ENCODE measurements at places on chromosomes 3 and 15. TPM values are rescaled to one million over a fixed set of nuclear protein-coding genes. Genes with fewer than 3 reads are reported as not detected.

DNA sequence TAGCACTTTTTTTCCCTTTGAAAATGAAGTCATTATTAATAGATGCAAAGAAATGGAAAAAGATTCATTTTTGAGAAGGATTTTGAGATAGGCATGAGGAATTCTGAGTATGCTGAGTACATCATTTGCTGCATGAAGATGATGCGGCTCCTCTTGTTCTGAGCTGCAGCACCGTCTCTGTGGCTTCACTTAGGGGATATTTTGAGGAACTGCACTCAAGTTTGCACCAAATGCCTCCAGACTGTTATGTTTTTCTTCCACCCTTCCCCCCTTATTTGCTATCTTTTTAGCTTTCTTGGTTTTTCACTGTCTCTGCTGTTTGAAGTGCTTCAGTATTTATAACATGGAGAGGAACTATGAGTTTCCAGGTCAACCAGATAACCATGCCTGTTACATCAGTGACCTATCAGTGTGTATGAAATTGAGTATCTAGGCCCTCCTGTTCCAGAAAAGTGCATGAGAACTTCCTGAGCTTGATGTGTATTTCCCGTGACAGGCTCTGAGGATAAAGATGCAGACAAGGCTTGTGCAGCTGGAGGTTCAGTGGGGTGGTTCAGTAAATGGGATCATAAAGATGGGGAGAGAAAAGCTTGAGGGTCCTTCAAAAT, 128.7 kb downstream of the PDCD6IP start:
- no peak for DNase-seq

DNA sequence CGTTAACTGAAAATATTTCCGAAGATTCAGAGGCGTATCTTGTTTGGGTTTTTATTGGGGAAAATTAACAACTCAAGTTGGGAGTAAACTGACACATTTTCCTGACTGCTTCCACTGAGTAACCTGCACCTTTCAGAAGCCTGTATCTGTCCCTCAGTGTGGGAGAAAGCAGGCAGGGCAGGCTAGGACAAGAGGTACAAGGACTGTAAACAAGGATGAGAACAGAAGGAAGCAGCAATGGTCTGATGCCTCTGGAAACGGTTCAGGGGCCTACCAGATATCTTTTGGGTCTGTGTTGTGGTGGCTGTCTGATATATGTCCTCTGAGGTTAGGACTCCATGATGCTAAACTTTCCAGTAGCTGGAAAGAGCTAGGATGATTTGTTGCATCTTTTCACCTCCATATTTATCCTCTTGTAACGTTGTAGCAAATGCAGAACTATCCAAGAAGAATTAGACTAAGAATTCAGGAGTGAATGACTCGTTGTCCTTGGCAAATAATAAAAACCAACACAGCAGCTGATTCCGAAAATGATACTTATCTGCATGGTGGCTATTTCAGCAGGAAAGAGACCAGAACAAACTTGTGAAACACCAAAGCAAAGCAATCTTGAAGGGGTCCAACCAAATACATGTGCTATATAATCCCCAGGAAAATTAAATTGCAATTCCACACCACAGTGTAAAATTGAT, 195.9 kb upstream of the ICE2 start:
- DNase-seq = no peak

Gene SAMMSON
- total RNA-seq = not detected

GRCh38 chr15:75067123-75067830, 43.9 kb downstream of the PPCDC start:
- no peak for DNase-seq

Gene HTR3E
- not detected for total RNA-seq
